ENCODE measurements at places on chromosomes 3 and 15. TPM values are rescaled to one million over a fixed set of nuclear protein-coding genes. Genes with fewer than 3 reads are reported as not detected.

DNA sequence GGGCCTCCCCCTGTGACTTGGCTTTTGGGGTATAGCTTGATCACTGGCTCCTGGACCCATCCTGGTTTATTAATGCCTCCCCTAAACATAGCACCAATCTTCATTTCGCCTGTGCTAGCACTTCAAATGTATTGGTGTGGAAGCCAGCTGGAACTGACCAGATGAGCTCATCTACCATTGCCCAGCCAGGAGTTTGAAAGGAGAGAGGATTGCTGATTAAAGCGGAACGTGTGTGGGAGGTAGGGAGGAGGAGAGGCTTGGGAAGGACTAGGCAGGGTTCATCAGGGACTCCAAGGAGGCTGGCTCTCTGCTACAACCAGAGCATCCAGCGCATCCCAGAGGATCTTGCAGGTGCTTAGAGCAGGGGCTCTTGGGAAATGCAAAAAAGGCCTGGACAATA lies 34.4 kb upstream of the TLE3 start:
- no peaks in the 10 kb centered on the region for H3K27me3 ChIP-seq
- H3K36me3 ChIP-seq: no peaks in the 10 kb centered on the region
- no peak overlapping the region for H3K4me3 ChIP-seq
- H3K4me1 ChIP-seq: peaks cover 15% of the 10 kb centered on the region
- no peak for DNase-seq
- H3K27ac ChIP-seq: no peak overlapping the region

GRCh38 chr3:38690185-38690584 lies 40.7 kb upstream of the SCN5A start:
- H3K36me3 ChIP-seq: no peaks in the 10 kb centered on the region
- H3K27me3 ChIP-seq: no peaks in the 10 kb centered on the region
- no peak overlapping the region for H3K4me3 ChIP-seq
- no peak for DNase-seq
- no peaks in the 10 kb centered on the region for H3K4me1 ChIP-seq
- H3K27ac ChIP-seq: no peak overlapping the region

DNA sequence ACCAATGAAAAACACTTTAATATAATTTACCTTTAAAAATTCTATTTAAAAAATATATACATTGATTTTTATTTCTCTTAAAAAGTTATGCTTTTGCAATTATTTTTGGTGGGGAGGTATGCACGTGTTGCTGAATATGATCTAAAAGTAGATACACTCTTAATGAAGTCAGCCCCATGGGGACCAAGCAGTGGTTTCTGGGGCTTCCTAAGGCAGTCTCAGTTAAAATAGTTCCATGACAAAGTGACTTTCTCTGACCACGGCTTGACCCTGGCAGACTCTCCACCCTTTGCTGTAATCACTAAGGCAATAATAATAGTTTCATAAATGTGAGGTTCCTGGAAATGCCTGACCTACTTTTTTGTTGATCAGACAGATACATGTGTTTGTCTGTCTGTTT lies 50.4 kb downstream of the CCR4 start:
- no peaks in the 10 kb centered on the region for H3K27me3 ChIP-seq
- H3K4me1 ChIP-seq: no peaks in the 10 kb centered on the region
- no peak for DNase-seq
- no peak overlapping the region for H3K27ac ChIP-seq
- H3K36me3 ChIP-seq: no peaks in the 10 kb centered on the region

Gene SECISBP2L
- total RNA-seq: 262 TPM

Gene STRIT1
- total RNA-seq: not detected

DNA sequence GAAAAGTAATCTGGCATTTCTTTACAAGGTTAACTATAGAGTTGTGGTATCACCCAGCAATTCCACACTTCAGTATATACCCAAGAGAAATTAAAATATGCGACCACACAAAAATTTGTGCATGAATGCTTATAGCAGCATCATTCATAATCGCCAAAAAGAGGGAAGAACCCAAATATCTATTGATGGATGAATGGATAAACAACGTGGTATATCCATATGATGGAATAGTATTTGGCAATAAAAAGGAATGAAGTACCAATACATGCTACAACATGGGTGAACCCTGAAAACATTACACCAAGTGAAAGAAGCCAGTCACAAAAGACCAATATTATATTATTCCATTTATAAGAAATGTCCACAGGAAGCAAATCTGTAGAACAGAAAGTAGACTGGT lies 8.6 kb upstream of the SKOR1 start:
- H3K4me1 ChIP-seq: no peaks in the 10 kb centered on the region
- DNase-seq: no peak
- no peak overlapping the region for H3K27ac ChIP-seq

Gene HCLS1
- total RNA-seq: 95.3 TPM

- peaks cover 85% of the 10 kb centered on the region for H3K4me1 ChIP-seq
- H3K36me3 ChIP-seq: no peaks in the 10 kb centered on the region
- no peak for DNase-seq
- peak overlapping the region; percentile 89 for H3K4me3 ChIP-seq
- H3K27ac ChIP-seq: peak overlapping the region; percentile 98
These were observed 5.3 kb downstream of the BHLHE40 start for GRCh38 chr3:4984511-4984864.

DNA sequence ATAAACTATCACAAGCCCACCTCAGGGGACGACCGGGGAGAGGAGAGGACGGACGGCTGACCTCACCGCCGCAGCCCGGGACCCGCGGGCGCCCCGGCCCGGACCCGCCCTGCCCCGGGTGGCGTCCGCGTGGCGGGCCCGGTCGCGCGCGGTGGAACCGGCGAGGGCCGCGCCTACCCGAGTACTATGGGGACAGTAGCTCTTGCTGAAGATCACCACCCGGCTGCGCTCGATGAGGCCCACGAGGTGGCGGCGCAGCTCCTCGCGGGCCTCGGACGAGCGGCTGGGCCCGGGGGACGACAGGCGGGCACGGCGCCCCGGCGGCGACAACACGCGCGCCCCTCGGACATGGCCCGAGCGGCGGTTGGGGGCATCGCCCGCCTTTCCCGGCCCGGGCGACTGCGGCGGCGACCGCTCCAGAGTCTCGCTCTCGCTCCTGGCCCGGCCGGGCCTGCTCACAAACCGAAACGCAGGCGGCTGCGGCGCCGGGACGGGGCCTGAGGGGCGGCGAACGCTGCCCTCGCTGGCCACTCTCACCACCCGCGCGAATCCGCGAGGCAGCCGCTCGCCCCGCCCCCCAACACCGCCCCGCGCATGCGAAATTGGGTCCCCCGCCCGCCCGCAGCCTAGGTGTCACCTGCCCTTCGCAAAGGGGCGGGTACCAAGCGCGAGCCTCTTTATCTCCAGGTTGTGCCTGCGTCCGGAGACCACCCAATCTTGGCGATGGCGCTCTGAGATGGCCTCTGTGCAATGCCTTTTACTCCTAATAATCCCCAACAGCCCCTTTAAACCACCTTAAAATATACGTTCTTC lies at the start of gene TXNRD3:
Gene TXNRD3, minus strand, starts transcription at position 554 of the 813 bp plus-strand sequence.
- peaks cover 9% of the 10 kb centered on the region for H3K27me3 ChIP-seq
- H3K36me3 ChIP-seq: no peaks in the 10 kb centered on the region
- peak within 1 kb of the TSS; percentile 81 for H3K27ac ChIP-seq
- H3K4me3 ChIP-seq: peak within 1 kb of the TSS; percentile 54
- no peaks in the 10 kb centered on the region for H3K4me1 ChIP-seq

- H3K4me1 ChIP-seq: peaks cover 20% of the 10 kb centered on the region
- no peak overlapping the region for H3K27ac ChIP-seq
- H3K4me3 ChIP-seq: no peak overlapping the region
These were observed 72.0 kb upstream of the ADAMTS9 start for GRCh38 chr3:64759811-64760210.

GRCh38 chr3:158912621-158913020 lies 110.8 kb downstream of the MFSD1 start:
- H3K36me3 ChIP-seq: no peaks in the 10 kb centered on the region
- H3K4me3 ChIP-seq: no peak overlapping the region
- no peaks in the 10 kb centered on the region for H3K27me3 ChIP-seq
- no peak for DNase-seq

Data from tibial nerve (tissue), 4 donors.